Vagina (tissue), 2 donors: ENCODE measurements at places on chromosomes 16 and 17. TPM values are rescaled to one million over a fixed set of nuclear protein-coding genes. Genes with fewer than 3 reads are reported as not detected.

- DNase-seq, result no peak
These were observed at the start of gene P3H4 for GRCh38 chr17:41811549-41812380. P3H4 (minus strand) TSS chr17:41811949; CDS start chr17:41811915, 34 bp downstream.

DNA sequence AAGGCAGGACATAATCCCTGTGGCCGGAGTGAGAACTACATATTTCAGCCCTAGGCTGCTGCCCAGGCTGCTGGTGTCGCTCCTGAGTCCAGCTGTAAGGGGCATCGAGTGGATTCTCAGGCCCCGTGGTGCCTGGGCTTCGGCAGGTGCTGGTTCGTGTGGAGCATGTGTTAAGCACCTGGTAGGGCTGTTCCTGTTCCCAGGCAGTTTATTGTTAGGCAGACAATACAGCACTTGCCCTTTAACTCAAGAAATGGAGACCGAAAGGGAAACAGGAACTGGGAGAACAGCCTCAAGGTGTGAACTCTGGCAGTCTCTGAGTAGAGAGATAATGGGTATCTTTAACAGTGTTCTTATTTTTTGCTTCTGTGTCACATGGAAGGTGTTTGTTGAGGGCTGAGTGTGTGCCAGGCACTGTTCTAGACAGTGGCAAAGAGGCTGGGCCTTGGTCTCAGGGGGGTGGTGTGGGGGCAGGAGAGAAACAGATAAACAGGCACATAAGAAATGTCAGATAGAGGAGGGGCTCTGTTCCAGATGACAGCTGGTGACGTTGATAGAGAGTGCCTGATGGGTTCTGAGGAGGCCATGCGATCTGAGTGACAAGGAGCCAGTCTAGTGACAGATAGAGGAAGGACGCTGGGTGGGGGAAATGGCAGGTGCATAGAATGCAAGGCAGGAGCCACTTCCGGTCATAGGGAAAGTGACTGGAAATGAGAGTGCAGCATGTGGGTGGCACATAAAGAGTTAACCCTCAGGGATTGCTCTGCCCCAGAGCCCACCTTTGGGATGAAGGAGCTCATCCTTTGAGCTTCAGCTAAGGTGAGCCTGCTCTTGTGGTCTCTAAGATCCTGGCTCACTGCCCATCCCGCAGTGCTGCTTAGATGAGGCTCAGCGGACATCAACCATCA is 33.8 kb downstream of the EPN2 start:
- DNase-seq, result no peak

- DNase-seq, result no peak
These were observed 69.3 kb downstream of the GNAO1 start for GRCh38 chr16:56260378-56261160.

IGFBP4 gene
- 700 TPM for total RNA-seq

DNA sequence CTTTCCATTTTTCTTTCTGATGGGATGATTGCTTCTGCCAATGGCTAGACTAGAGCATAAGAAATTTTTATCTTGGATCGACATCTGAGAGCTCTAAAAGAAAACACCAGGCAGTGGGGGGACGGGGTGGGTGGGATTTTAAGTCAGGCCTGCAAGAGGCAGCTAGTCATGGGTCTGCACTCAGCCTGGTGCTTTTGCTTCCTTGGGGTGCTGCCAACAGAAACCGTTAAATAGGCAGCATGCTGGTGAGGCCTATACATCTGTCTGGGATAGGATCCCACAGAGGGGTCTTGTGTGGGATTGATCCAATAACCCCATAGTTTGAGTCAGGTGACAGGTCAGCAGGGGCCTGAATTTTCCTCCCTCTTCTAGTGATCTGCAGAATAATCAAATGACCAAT is 26.9 kb downstream of the ZNRF1 start:
- DNase-seq, result no peak

GRCh38 chr17:81483085-81483861 is 29.3 kb downstream of the ACTG1 start:
- DNase-seq, result no peak

HOXB4 gene
- total RNA-seq, result 1.5 TPM

- DNase-seq, result no peak
These were observed 1.9 kb upstream of the MATCAP1 start for GRCh38 chr16:67185651-67186134.

- no peak for DNase-seq
These were observed 53.5 kb upstream of the AKTIP start for GRCh38 chr16:53556521-53556920.

GRCh38 chr17:75799402-75799801 is 14.8 kb downstream of the UNK start:
- no peak for DNase-seq

- no peak for DNase-seq
These were observed 19.6 kb upstream of the PMFBP1 start for GRCh38 chr16:72191551-72191950.

DNA sequence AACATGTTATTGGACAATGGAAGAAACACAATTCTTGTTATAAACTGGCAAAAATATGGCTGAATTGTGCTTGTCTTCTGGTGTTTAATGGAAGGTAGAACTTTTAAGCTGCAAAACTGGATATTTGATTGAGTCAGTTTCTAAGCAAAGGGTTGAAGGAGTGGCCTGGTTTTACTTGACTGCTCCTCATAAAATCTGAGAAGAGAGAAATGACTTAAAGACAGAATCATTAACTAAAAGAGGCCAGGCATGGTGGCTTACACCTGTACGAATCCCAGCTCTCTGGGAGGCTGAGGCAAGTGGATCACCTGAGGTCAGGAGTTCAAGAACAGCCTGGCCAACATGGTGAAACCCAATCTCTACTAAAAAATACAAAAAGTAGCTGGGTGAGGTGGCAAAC is 770.7 kb downstream of the CDH11 start:
- no peak for DNase-seq

- DNase-seq, result no peak
These were observed 6.1 kb upstream of the MXRA7 start for GRCh38 chr17:76716839-76717215.

- no peak for DNase-seq
These were observed 1.3 kb upstream of the ACAP1 start for GRCh38 chr17:7334938-7335538.

AARSD1 gene
- total RNA-seq, result 53.5 TPM

SGSH gene
- total RNA-seq, result 47.6 TPM

DNA sequence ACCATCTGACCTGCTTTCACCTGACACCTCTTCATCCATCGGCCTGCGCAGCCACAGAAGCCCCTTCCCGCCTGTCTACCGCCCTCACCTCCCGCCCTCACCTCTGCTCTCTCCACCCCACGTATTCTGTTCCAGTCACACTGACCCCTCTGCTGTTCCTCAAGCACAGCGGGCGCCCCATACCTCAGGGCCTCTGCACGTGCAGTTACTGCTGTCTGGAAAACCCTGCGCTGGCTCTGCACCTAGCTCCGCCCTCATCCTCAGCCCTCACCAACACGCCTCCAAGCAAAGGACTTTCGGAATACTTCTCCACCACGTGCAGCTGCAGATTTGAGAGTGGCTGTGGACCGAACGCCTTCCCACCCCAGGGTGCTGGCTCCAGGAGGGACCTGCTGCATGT is 24.6 kb upstream of the PABPN1L start:
- no peak for DNase-seq

IL17C gene
- total RNA-seq, result not detected
